ENCODE measurements at places on chromosomes 6 and 20. TPM values are rescaled to one million over a fixed set of nuclear protein-coding genes. Genes with fewer than 3 reads are reported as not detected.

SLC22A7 gene
- not detected for total RNA-seq

DNA sequence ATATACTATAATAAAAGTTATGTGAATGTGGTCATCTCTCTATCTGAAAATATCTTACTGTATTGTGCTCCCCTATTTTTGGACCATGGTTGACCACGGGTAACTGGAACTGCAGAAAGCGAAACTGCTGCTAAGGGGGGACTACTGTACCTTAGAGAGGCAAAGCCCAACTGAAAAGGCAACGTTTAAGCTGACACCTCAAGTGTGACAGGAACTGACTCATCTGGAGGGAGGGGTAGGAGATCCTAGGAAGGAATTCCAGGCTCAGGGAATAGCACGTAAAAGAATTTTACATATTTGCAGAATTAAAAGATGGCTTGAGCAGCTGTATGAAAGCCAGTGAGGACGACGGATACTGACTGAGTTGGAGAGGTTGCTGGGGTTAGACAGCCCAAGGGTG, 34.8 kb downstream of the ELOVL2 start:
- H3K4me1 ChIP-seq, result peaks cover 6% of the 10 kb centered on the region
- H3K36me3 ChIP-seq, result no peaks in the 10 kb centered on the region
- DNase-seq, result no peak

GRCh38 chr20:47417245-47418068, 61.0 kb upstream of the ZMYND8 start:
- H3K4me3 ChIP-seq, result no peak overlapping the region
- no peak for DNase-seq
- no peaks in the 10 kb centered on the region for H3K36me3 ChIP-seq
- peaks cover 28% of the 10 kb centered on the region for H3K4me1 ChIP-seq
- no peak overlapping the region for H3K27ac ChIP-seq
- H3K27me3 ChIP-seq, result no peaks in the 10 kb centered on the region

GRCh38 chr6:104799134-104799657, 60.5 kb downstream of the HACE1 start:
- no peak for DNase-seq
- H3K4me3 ChIP-seq, result no peak overlapping the region
- H3K27ac ChIP-seq, result no peak overlapping the region
- H3K4me1 ChIP-seq, result no peaks in the 10 kb centered on the region
- H3K36me3 ChIP-seq, result peaks cover 13% of the 10 kb centered on the region

DNA sequence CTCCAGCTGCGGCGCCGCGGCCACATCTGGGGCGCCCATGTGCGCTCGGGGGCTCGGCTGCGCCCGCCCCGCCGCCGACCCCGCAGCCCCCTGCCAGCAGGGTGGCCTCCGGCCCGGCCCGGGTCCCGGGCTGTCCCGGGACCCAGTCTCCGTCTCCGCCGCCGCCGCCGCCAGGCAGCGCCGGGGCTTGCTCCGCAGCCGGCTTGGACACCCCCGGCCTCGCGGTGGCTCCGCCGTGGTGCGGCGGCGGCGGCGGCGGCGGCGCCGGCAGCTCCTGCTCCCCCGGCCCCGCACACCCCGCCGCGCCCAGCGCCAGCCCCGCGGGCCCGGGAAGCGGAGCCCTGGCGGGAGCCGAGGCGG, 219 bp downstream of the ISM1 start:
- no peak for DNase-seq
- peak overlapping the region; percentile 59 for H3K4me3 ChIP-seq
- H3K36me3 ChIP-seq, result no peaks in the 10 kb centered on the region
- H3K27me3 ChIP-seq, result peaks cover 25% of the 10 kb centered on the region

DNA sequence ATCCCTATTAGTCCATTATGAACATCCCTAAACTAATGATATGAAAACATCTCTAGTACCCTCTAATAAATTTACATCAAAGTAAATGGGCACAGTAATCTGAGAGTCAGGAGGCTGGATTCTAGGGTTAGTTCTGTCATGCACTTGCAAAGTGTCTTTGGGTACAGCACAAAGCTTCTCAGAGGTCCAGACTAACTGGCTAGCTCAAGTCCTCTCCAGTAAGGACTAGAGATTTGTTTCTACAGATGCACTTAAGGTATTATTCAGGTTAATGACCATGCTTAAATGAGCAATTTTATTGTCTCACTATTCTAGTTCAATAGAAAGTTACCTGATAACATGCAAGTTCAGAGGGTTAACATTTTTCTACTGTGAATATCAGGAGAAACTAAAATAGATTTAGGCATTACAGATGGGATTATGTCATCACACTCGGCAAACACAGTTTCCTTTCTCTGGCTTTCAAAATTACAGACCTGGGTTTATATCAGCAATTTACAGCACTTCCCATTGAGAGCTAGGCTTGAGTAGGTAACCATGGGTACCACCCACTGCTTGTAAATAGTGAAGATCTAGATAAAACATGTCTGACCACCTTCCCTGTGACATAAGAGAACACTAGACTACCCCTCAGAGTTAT, 402.9 kb upstream of the RUNX2 start:
- no peak overlapping the region for H3K27ac ChIP-seq
- H3K36me3 ChIP-seq, result no peaks in the 10 kb centered on the region
- H3K4me3 ChIP-seq, result no peak overlapping the region
- no peak for DNase-seq

DNA sequence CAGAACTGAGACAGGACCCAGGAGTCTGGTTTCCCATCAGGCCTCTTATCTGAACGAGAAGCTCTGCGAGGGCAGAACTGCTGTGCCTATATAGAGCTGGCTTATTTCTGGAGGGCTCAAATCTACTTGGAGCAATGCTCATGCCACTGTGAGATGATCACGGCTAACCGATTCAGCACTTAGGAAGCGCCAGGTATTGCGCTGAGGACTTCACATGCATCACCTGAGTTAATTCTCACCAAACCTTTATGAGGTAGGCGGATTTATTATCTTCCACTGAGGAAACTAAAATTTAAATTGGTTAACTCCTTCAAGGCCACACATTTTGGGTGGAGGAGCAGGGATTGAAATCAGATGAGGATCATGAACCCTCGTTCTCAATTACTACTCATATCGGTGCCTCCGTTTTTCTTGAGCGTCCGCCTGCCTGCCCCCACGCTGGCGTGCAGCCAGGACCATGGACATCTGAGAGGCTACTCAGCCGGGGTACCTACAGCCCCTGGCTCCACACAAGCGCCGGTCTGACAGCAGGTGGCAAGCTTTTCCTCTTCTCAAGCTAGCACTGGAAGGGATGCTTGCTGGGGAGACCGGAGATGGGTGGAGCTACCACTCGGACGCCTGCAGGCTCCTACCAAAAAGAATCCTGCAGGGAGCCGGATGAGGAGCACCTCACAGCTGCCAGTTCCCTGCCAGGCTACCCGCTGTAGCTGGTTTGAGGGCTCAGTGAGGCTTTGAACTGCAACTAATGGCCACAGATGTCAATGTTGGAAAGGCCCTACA, 1.0 kb upstream of the PCIF1 start:
- H3K4me1 ChIP-seq, result peaks cover 18% of the 10 kb centered on the region
- H3K27me3 ChIP-seq, result no peaks in the 10 kb centered on the region
- H3K27ac ChIP-seq, result peak overlapping the region; percentile 100
